ENCODE measurements at places on chromosomes 4 and X.

GRCh38 chrX:129723511-129723910 lies 15.3 kb upstream of the XPNPEP2 start:
- no peak for DNase-seq

DNA sequence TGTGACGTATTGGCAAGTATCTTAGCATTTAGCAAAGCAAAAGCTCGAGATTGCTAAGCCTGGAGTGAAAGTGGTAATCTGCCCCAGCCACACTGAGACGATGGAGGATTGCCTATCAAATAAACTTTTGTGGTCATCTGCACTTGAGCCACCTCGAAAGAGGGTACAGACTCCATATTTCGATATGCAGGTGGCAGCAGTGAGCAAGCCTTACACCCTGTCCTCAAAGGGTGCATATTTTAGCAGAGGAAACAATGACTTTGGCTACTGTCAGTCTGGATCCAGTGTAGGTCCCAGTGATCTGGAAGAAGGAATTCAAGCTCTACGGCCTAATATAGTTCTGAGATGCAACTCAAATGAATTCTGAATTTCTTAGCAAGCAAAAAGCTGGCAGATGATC lies 153.9 kb downstream of the ATG4A start:
- DNase-seq: no peak

GRCh38 chr4:89269121-89269666 lies 38.4 kb downstream of the GPRIN3 start:
- DNase-seq: no peak

DNA sequence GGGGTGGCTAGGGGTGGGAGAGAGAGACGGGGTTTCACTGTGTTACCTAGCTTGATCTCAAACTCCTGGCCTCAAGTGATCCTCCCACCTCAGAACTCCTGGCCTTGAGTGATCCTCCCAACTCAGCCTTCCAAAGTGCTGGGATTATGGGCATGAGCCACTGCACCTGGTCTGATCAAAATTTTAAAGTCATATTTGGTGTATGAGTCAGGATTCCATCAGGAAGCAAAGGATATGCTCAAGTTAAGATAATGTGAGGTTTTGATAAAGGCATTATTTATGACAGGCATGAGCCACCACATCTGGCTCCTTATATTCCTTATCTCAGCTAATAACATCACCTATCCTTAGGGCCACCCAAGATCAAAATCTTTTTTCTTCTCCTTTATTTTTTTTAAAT lies 182.0 kb downstream of the SLC4A4 start:
- DNase-seq: no peak

- no peak for DNase-seq
Observed at GRCh38 chr4:78749258-78749971, 26.7 kb upstream of the BMP2K start.

DNA sequence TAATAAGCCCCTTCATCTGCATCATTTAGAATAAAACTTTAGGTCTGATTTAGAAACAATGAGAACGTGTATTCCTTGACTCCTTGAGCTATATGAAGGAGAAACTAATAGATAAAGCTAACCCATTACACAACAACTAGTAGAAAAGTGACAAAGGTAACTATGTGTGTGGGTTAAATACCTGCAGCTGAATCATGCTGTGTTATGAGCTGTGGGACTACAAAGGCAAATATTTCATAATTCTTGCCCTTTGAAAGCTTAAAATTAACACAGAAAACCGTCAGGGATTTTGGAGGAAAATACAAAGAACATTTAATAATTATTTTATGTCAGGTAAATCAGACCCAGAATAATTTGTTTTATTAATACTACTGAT lies 898 bp upstream of the NDP start:
- no peak for DNase-seq

DNA sequence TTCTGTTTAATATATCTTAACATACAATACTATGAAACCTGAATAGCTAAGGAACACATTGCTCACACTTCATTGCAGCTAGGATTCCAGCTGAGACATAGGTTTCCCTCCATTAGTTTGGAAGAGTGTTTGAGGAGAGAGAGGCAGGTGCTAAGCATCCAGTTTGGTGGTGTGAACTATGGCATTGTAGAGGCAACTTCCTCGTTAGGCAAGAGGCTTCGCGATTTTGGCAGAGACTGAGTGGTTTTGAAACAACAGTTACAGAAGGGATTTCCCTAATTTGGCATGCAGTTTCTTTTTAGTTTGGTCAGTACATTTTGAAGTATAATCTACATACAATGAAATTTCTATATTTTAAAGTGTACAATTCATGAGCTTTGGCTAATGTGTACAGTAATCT lies 117.1 kb upstream of the BMP3 start:
- DNase-seq: no peak

GRCh38 chr4:76200771-76201231 lies 12.8 kb downstream of the SCARB2 start:
- no peak for DNase-seq

GRCh38 chrX:18173494-18174180 lies 47.0 kb downstream of the BEND2 start:
- DNase-seq: no peak

DNA sequence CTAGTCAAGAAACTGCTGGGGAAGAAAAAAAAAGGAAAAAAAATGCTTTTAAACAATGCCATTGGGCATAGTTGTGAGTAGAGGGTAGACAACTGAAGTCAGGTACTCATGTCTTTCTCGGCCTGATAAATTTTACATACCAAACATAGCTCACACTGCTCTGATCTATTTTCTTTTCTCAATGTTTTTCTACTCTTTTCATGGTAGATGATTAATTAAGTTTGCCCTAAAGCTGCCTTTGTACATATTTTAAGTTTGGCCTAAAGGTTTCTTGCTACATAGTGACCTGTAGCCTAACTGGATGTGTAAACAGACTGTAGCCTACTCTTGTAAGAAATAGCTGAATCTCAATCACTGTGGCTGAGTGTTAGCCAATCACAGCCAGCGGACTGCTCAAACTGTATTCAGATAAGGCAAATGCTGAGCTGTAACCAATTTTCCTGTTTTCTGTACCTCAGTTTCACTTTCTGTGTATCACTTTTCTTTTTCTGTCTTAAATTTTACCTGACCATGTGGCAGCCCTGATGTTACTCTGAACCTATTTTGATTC lies 121.0 kb downstream of the PCDH10 start:
- no peak for DNase-seq

GRCh38 chr4:40662962-40663604 lies 33.4 kb upstream of the RBM47 start:
- DNase-seq: no peak

- no peak for DNase-seq
Observed at GRCh38 chrX:54171527-54172250, 11.4 kb downstream of the FAM120C start.

- DNase-seq: no peak
Observed at GRCh38 chr4:174259580-174259979, 23.9 kb downstream of the FBXO8 start.

DNA sequence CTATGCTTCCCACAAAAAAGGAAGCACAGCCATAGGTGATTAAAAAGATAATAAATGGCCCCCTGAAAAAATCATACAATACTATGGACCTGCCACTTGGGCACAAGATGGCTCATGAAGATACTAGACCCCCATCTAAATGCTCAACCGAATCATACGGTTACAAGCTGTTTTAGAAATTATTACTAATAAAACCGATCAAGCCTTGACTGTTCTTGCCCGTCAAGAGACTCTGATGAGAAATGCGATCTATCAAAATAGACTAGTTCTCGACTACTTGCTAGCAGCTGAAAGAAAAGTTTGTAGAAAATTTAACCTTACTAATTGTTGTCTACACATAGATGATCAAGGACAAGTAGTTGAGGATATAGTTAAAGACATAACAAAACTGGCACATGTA lies 40.1 kb upstream of the UGT2B7 start:
- DNase-seq: no peak

- DNase-seq: no peak
Observed at GRCh38 chrX:153488231-153488914, 6.4 kb upstream of the BGN start.

DNA sequence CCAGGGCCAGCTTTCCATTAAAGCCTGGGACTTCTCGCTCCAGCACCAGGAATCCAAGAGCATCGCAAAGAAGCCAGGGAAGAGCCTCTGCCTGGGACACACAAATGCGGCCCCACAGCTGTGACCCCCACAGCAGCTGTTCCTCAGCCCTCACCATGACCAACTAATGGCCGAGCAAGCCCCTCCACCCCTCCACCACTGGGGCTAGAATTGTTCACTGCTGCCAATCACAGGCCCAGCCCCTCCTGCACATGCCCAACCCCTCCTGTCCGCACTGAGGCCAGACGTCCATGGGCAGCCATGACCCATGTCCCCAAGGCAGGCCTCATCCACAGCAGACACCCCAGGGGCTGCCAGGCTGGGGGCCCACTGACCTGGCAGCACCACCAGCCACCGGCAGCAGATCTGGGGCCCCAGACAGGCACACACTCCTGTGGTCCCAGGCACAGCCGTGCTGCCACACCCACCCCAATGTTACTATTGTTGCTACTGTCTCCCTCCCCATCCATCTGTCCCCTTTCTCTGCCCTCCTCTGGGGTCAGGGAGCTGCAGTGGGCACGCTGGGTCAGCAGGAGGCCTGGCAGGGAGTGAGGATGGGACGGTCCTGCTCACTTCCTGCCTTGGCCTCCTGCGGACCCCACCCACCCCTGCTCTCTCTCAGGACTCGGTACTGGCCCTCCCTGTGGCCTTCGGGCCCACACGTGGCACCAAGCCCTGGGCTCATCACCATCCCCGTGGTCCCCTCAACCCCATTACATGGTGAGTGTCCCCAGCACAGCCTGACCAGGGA lies 56.0 kb downstream of the ZFYVE28 start:
- no peak for DNase-seq

DNA sequence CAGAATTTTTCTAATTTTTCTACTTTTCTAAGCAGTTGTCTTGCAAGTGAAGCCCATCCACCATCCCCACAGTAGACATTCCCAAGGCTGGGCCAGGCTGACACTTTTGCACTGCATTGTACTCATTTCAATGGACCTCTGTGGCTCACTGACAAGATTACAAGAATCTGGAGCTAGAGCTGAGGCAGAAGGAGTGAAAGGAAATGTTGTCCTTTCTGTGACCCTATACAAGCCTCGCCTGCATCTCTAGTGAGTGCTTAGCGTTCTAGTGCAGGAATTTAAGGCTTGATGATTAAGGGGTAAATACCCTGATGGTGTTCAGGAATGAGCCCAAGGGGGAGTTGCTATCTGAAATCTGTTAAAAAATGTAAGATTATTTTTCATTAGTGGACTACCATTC lies 6.3 kb downstream of the MAGED1 start:
- DNase-seq: no peak

GRCh38 chrX:46918434-46918833 lies 6.2 kb downstream of the JADE3 start:
- DNase-seq: no peak

DNA sequence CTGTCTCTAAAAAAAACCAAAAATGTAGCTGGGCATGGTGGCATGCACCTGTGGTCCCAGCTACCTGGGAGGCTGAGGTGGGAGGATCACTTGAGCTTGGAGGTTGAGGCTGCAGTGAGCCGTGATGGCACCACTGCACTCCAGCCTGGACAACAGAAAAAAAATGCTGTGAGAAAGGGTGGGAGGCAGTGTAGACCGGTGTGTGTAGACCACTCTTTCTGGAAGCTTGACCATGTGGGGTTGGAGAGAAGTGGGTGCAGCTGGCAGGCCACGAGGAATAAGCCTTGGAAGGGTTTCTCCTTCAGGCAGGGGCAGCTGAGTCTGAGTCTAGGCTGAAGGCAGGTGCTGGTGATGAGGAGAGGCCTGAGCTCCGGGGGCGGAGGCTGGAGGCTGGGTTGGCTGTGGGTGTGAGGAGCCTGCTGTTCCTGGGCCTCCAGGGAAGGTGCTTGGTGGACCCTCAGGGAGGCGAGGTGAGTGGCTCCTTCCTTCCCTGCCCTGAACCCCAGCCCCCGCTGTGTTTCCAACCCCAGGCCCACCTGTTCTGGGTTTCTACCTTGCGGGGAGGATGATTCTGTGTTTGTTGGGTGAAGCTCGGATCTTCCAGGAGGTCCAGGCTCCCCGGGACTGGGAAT lies 9.3 kb upstream of the TBC1D14 start:
- no peak for DNase-seq

GRCh38 chr4:84503495-84504437 lies 4.7 kb upstream of the NKX6-1 start:
- peak; percentile 59 for DNase-seq
